ENCODE measurements at places on chromosomes 1 and 21. TPM values are rescaled to one million over a fixed set of nuclear protein-coding genes. Genes with fewer than 3 reads are reported as not detected.

GRCh38 chr1:218494449-218494852 is 149.3 kb downstream of the TGFB2 start:
- H3K36me3 ChIP-seq = no peaks in the 10 kb centered on the region
- no peaks in the 10 kb centered on the region for H3K27me3 ChIP-seq
- no peaks in the 10 kb centered on the region for H3K4me1 ChIP-seq
- DNase-seq = no peak

DNA sequence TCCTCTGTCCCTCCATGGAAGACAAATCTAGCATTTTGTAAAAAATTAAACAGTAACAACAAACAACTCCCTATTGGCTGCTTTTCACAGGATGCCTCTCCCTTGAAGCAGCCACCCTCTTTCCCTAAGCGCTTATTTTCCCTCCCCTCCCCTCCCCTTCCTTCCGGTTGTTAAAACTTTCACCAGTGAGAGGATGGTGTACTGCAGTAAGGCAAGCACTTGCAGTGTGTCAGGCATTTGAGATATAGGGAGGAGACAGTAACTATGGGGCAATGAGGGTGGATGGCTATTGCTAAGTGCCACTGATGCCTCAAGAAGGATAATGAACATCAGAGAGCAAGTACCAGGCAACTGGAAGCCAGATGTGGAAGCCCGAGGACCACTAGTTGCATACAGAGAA is 19.1 kb upstream of the KIAA1614 start:
- H3K36me3 ChIP-seq = no peaks in the 10 kb centered on the region
- H3K27ac ChIP-seq = no peak overlapping the region
- no peaks in the 10 kb centered on the region for H3K27me3 ChIP-seq
- no peak for DNase-seq
- H3K4me1 ChIP-seq = no peaks in the 10 kb centered on the region

The OR2T11 gene
- total RNA-seq = not detected

DNA sequence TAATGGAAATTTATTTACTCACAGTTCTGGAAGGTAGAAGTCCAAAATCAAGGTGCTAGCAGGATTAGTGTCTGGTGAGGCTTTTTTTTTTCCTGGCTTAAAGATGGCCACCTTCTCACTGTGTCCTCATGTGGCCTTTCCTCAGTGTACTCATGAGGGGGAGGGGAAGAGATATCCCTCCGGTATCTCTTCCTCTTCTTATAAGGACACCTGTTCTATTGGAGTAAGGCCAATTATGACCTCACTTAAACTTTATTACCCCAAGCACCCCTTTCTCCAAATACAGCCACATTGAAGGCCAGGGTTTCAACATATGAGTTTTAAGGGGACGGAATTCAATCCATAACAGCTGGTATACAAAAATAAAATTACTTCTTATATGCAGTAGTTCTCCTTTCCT is 203.7 kb upstream of the C1orf87 start:
- no peaks in the 10 kb centered on the region for H3K27me3 ChIP-seq
- H3K27ac ChIP-seq = no peak overlapping the region
- no peaks in the 10 kb centered on the region for H3K36me3 ChIP-seq

- DNase-seq = no peak
- H3K36me3 ChIP-seq = no peaks in the 10 kb centered on the region
- no peaks in the 10 kb centered on the region for H3K4me1 ChIP-seq
Measured at GRCh38 chr1:174744886-174745285, 254.9 kb upstream of the CACYBP start.

The KPRP gene
- total RNA-seq = not detected

DNA sequence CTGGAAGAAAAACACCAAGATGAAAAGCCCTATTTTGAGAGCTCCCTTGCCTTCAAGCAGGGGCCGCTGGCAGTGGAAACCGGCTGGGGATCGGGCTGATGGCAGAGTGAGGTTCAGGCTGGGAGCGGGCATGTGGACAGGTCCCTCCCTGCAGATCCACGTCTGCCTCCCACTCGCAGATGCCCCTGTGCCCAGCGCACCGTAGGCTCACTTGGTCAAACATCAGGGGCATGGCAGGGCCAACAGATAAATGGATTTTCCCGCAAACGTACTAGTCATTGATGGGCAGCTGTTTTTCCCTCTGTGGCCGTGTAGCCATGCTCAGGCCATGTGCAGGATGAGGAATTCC is 6.6 kb upstream of the C1orf174 start:
- H3K27ac ChIP-seq = no peak overlapping the region
- H3K4me1 ChIP-seq = peaks cover 30% of the 10 kb centered on the region
- DNase-seq = no peak
- no peaks in the 10 kb centered on the region for H3K27me3 ChIP-seq
- no peak overlapping the region for H3K4me3 ChIP-seq
- no peaks in the 10 kb centered on the region for H3K36me3 ChIP-seq

GRCh38 chr1:62260688-62261087 is 58.5 kb downstream of the KANK4 start:
- no peaks in the 10 kb centered on the region for H3K36me3 ChIP-seq
- no peak overlapping the region for H3K4me3 ChIP-seq
- no peak overlapping the region for H3K27ac ChIP-seq
- no peaks in the 10 kb centered on the region for H3K27me3 ChIP-seq
